Esophagus squamous epithelium (tissue), 5 donors: ENCODE measurements at places on chromosomes 5 and 9.

DNA sequence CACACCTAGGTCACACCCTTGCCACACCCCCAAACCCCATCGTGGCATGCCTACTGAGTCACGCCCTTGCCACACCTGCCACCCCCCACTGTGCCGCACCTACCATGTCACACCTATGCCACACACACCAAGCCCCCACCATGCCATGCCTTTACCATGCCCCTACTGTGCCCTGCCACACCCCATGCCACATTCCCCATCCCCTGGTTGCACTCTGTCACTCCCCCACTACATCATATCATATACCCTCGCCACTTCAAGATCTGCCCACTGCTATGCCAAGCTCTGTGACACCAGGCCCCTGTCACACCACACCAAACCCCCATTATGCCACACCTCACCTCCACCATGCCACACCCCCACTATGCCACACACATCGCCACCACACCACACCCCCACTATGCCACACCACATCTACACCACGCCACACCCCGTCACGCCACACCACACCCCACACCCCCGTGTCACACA, 101.2 kb downstream of the OLFM1 start:
- no peak overlapping the region for H3K27ac ChIP-seq
- peaks cover 18% of the 10 kb centered on the region for H3K4me1 ChIP-seq
- H3K36me3 ChIP-seq, result no peaks in the 10 kb centered on the region
- H3K4me3 ChIP-seq, result no peak overlapping the region
- H3K27me3 ChIP-seq, result no peaks in the 10 kb centered on the region

DNA sequence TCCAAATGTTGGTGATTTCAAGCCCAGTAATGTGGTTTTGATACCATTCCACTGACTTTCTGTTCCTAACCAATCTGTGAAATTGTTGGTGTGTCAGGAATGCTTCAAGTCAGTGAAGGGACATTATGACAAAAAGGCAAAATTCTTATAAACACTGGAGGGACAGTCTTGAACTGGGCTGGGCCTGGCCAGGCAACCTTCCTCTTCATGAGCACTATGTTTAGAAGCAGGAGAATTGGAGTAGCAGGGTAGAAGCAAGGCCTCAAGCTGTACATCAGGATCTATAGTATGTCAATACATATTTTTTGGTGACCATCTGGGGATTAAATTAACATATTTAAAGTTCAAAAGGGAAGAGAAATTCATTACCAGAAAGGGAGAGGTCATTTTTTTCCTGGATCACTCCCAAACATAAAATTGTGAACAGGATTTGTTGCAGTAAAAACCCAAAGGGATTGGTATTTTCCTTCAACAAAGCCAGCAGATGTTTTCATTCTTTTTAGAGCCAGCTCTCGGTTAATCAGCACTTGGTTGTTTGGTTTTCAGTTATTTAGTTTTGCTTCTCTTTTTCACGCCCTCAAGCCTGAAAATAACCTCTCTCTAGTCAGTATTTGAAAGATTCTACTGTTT, 77.9 kb upstream of the PIK3R1 start:
- H3K27ac ChIP-seq, result no peak overlapping the region
- H3K27me3 ChIP-seq, result no peaks in the 10 kb centered on the region
- H3K4me1 ChIP-seq, result no peaks in the 10 kb centered on the region

DNA sequence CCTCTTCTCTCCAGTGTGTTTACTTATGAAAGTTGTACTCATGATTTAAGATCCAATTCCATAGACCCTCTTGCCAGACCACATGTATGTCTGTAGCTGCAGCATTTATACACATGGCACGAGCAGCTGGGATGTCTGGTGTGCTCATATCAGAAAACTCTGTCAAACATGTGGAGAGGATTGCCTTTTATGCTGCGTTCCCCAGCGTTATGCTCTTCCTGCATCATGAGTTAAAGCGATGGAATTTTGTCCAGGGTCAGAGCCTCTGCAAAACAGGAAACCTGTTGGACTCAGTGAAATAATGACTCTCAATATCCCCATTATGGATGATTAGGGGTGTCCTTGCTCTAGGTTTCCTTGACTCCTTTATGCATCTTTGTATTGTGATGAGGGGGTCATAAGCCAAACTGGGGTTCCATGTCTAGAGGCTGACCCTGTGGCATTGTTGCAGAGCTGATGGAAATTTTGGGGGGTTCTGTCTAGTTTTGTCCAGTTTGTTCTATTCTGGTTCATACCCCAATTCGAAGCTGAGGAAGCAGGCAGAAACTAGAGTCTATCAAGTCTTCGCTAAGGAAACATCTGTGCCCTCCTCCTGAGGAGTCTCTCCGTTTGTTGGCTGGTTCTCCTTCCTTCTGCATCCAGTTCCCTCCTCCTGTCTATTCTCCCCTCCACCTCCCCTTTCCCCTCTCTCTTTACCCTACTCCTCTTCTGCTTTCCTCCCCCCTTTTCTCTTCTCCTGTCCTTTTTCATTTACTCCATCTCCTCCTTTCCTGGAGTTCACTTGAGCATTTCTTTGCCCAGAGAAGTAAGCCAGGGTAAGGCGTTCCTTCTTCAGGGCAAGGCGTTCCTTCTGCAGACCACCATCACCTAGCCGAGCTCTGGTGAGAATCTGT, 252.8 kb downstream of the MAST4 start:
- H3K27ac ChIP-seq, result no peak overlapping the region
- H3K4me3 ChIP-seq, result no peak overlapping the region
- DNase-seq, result no peak
- H3K27me3 ChIP-seq, result no peaks in the 10 kb centered on the region

- H3K36me3 ChIP-seq, result no peaks in the 10 kb centered on the region
- no peaks in the 10 kb centered on the region for H3K27me3 ChIP-seq
- peak overlapping the region; percentile 16 for H3K4me3 ChIP-seq
- H3K27ac ChIP-seq, result no peak overlapping the region
Observed at GRCh38 chr5:138874241-138874640, 894 bp downstream of the LRRTM2 start.

- no peak for DNase-seq
- no peak overlapping the region for H3K4me3 ChIP-seq
- H3K27ac ChIP-seq, result no peak overlapping the region
- no peaks in the 10 kb centered on the region for H3K36me3 ChIP-seq
- H3K27me3 ChIP-seq, result no peaks in the 10 kb centered on the region
Observed at GRCh38 chr5:176889321-176890280, 9.5 kb downstream of the HK3 start.

GRCh38 chr5:122077366-122078115, 518 bp downstream of the LOX start:
- H3K4me1 ChIP-seq, result no peaks in the 10 kb centered on the region
- H3K4me3 ChIP-seq, result peak overlapping the region; percentile 74
- H3K36me3 ChIP-seq, result no peaks in the 10 kb centered on the region
- peak overlapping the region; percentile 19 for H3K27ac ChIP-seq
- H3K27me3 ChIP-seq, result peaks cover 20% of the 10 kb centered on the region

DNA sequence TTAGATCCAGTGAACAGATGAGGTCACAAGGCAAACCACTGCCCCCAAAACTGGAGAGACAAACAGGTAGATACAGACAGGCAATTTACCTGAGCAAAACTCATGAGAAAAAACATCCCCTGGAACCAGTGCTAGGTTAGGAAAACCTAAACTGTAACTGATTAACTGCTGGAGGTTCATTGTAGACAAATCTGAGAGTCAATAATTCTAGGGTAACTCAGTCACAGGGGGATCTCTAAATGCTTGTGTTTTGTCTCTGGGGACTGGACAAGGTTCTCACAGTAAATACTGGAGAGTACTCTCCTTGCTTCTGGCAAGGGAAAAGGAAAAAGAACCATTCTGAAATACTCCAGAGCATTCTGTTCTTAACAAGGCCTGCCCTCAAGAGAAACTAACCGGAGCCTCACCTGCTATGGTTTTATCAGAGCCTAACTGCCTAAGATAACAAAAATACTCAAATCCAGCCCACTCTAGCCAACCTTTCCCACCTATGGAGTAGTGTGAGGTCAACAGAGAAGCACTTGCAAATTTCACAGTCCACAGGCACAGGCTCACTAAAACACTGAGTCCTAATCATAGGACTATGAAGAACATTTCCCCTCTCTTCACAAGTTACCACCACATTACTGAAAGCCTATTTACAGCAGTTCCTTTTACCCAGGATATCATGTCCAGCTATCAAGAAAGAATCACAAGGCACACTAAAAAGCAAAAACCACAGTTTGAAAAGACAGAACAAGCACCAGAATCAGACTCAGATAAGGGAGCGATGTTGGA, 139.9 kb upstream of the ACOT12 start:
- no peak for DNase-seq
- H3K27me3 ChIP-seq, result no peaks in the 10 kb centered on the region
- peaks cover 9% of the 10 kb centered on the region for H3K4me1 ChIP-seq
- no peak overlapping the region for H3K27ac ChIP-seq
- H3K4me3 ChIP-seq, result no peak overlapping the region

DNA sequence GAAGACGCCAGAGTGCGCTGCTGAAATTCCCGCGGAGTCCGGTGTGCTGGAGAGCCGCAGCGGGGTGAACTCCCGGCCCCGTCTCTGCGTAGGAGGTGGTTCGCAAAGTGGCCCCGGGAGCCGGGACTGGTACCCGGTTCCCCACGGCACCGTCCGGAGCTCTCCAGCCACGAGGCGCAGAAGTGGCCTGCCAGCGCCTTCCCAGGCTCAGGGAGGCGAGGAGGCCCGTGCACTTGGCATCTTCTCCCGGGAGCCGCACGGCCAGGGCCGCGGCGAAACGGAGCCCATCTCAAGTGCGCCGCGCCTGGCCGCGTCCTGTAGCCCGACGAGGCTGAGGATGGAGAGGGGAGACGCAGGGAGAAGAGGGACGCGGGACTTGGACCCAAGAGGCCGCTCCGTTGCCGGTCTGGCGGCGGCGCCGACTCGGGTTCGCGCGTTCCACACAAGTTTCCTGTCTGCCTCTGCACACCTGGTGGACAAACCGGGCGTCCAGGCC, 1.1 kb upstream of the IRX1 start:
- peak overlapping the region; percentile 60 for H3K4me3 ChIP-seq
- no peak overlapping the region for H3K27ac ChIP-seq
- H3K4me1 ChIP-seq, result peaks cover 25% of the 10 kb centered on the region
- H3K36me3 ChIP-seq, result no peaks in the 10 kb centered on the region

DNA sequence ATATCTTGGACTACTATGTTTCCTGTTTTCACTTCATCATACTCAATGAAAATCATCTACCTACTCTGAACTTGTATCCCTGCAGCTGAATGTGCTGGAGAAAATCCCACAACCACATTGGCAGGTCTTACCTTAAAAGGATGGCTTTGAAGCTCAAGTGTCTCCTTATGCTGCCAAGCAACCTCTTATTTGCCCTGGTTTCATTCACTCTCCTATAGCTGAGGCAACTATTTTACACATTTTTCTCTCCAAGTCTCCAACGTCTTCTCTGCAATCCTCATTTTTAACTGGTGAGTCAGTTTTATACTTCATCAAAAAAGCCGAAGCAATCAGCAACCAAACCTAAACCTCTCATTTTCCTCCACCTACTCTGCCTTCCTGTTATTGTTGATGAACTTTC, 49.7 kb downstream of the POU4F3 start:
- no peak overlapping the region for H3K4me3 ChIP-seq
- DNase-seq, result no peak
- H3K4me1 ChIP-seq, result no peaks in the 10 kb centered on the region
- H3K36me3 ChIP-seq, result no peaks in the 10 kb centered on the region
- H3K27ac ChIP-seq, result no peak overlapping the region

DNA sequence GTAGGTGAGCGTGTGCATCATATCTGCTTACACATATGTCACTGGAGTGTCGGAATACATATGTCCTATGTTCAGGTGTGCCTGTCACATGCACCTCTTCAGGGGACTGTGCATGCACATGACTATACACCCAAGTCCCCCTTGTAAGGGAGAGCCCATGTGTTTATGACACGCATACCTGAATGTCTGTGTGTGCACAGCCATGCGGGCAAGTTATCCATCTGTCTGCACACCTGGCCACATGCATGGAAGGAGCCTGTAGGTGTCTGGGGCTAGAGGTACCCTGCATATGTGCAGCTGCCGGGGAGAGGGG, 622 bp upstream of the RGS14 start:
- H3K4me3 ChIP-seq, result peak overlapping the region; percentile 63
- peak overlapping the region; percentile 41 for H3K27ac ChIP-seq
- H3K4me1 ChIP-seq, result peaks cover 56% of the 10 kb centered on the region
- no peaks in the 10 kb centered on the region for H3K27me3 ChIP-seq
- DNase-seq, result no peak
- H3K36me3 ChIP-seq, result no peaks in the 10 kb centered on the region
